Glomerular endothelial cell (primary cell): ENCODE measurements at places on chromosomes 1 and 21.

GRCh38 chr1:185929776-185930175, 195.6 kb downstream of the HMCN1 start:
- no peak for DNase-seq

DNA sequence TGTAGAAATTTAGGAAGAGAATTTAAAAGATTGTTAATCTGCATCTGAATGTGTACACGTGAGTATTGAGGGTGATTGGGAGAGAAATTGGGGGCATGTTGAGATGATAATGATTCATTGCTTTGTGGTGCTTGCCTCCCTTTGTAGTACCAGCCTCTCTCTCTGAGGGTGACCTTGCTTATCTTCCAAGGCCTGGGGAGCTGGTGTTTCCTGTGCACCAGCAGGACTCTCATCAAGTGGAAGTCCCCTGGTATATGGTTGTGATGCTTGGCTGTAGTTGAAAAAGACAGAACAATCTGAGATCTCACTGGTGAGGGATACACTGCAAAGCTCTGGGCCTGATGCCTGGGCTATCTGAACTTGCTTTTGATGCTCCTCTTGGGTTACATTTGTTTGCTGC, 4.0 kb downstream of the TCHHL1 start:
- no peak for DNase-seq

DNA sequence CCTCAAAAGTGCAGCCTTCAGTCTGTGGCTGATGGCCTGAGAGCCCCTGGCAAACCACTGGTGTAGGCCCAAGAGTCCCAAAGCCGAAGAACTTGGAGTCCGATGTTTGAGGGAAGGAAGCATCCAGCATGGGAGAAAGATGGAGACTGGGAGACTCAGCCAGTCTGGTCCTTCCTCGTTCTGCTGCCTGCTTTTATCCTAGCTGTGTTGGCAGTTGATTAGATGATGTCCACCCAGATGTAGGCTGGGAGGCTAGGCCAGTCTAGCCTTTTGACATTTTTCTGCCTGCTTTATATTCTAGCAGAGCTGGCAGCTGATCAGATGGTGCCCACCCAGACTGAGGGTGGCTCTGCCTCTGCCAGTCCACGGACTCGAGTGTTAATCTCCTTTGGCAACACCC, 1.1 kb upstream of the LYPD8 start:
- DNase-seq = no peak

GRCh38 chr21:36035381-36035791, 24.9 kb downstream of the SETD4 start:
- no peak for DNase-seq

DNA sequence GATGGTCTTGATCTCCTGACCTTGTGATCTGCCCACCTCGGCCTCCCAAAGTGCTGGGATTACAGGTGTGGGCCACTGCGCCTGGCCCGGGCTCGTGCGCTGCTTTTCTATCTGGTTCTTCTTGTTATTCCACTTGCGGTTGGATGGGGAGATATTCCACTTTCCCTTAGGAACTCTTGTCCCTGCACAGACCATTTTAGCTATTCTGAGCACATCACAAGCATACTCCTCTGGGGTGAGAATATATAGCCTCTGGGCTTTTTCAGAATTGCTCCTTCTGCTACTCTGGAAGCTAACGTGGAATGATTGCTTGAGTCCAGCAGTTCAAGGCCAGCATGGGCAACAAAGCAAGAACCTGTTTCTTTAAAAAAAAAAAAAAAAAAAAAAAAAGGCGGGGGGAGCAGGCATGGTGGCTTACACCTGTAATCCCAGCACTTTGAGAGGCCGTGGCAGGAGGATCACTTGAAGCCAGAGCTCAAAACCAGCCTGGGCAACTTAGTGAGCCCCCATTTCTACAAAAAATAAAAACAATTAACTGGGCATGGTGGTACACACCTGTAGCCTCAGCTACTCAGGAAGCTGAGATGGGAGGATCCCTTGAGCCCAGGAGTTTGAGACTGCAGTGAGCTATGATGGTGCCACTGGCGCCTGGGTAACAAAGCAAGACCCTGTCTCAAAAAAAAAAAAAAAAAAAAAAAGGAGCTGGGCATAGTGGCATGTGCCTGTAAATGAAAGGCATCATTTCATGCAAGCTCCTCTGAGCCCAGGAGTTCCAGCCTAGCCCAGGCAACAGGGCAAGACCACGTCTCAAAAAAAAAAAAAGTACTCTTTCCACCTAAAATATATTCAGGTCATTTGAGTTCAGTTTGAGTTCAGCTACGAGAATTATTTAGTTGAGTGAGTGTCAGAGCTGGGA, 11.8 kb upstream of the PGD start:
- DNase-seq = no peak

DNA sequence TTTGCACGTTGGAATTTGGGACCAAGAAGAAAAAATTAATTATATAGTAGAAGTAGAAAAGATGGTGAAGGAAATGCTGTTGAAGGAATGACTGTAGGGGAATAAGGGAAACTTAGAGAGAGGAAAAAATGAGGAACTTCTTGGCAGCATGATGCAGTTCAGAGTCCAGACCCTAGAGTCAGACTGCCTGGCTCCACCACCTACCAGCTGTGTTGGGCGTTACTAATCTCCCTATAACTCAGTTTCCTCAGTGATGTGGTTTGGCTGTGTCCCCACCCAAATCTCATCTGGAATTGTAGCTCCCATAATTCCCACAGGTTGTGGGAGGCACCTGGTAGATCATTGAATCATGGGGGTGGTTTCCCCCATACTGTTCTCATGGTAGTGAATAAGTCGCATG, 1.3 kb upstream of the SELP start:
- no peak for DNase-seq

DNA sequence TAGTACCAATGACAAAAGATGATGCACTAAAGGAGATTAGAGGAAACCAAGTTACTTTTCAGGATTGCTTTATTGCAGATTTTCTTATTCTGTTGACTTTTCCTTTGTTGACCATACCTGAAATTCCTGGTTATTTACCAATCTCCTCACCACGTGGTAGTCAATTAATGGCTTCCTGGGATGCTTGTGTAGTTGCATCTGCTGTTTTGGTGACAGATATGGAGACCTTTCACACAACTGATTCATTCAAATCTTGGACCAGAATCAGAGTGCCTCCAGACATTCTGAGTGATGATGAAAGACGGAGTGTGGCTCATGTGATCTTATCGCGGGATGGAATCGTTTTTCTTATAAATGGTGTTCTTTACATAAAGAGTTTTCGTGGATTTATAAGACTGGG, 91.3 kb downstream of the CATSPERE start:
- DNase-seq = no peak

- DNase-seq = no peak
Observed at GRCh38 chr1:152976688-152977087, 6.2 kb downstream of the SPRR4 start.

DNA sequence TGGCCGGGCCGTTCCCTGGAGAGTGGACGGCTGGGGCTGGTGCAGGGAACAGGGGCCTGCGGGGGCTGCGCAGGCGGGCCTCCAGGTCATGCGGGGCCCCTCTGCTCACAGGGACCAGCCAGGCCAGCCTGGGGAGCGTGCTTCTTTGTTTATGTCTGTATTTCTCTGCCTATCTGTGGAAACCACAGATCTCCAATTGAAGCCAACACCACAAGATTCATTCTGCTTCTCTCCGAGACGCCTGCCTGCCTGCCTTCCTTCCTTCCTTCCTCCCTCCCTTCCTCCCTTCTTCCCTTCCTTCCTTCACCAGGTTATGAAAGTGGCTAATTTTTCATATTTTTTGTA, 39.9 kb upstream of the HMGN1 start:
- DNase-seq = no peak

DNA sequence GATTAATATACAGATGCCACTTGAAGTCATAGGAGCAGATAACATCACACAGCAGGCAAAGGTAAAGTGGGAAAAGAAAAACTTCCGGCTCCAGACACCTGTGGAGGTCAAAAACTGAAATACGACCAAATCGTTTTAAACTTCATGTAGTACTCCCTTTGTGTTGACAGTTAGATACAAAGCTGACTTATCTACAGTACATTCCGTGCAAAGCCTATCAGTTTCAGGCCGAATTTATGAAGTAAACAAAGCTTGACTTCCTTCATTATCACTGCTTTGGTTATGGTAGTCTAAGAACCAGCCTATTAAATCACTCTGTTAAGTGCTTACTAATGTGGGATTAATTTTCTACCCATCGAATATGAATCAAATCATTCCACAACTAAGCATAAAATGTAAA, 156.3 kb downstream of the SMYD3 start:
- no peak for DNase-seq

DNA sequence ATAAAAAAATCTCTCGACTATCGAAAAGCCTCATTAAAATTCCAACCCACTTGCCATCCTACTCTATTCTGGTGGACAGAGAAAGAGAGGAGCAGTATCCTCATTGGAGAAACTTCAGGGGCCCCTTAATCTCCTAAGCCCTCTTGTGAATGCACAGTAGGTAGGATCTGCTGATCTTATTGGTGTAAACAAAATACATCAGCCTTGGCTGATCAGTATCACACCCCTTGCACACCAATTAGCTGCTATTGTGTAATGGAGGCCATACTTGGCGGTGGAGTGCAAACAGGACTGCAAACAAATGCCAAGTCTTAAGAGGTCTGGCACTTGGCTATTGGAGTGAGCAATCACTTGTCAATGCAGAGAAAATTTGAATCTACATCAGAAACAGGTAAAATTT, 15.7 kb downstream of the VCAM1 start:
- DNase-seq = no peak

- no peak for DNase-seq
Observed at GRCh38 chr1:9715536-9716226, 64.2 kb downstream of the PIK3CD start.
